ENCODE measurements at places on chromosomes 6 and 20. TPM values are rescaled to one million over a fixed set of nuclear protein-coding genes. Genes with fewer than 3 reads are reported as not detected.
A peak's percentile ranks its signal among the peaks of the same experiment; 100 is the strongest.

The PCMTD2 gene
- 53.8 TPM for total RNA-seq

DNA sequence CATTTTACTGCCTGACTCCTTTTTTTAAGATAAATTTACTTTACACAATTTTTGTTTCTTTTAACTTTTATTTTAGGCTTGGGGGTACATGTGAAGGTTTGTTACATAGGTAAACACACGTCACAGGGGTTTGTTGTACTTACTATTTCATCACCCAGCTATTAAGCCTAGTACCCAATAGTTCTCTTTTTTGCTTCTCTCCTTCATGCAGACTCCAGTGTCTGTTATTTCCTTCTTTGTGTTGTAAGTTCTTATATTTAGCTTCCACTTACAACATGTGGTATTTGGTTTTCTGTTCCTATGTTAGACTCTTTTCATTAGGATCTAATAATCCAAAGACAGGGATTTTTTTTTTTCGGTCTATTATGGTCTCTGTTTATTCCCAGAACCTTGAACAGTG is 83.5 kb upstream of the CCN6 start:
- no peak for DNase-seq
- H3K4me1 ChIP-seq, result no peaks in the 10 kb centered on the region
- H3K4me3 ChIP-seq, result no peak overlapping the region
- H3K27ac ChIP-seq, result no peak overlapping the region
- H3K36me3 ChIP-seq, result no peaks in the 10 kb centered on the region

GRCh38 chr6:8191629-8192028 is 89.3 kb upstream of the EEF1E1 start:
- H3K27me3 ChIP-seq, result no peaks in the 10 kb centered on the region
- no peaks in the 10 kb centered on the region for H3K36me3 ChIP-seq
- DNase-seq, result no peak
- H3K27ac ChIP-seq, result no peak overlapping the region
- H3K4me3 ChIP-seq, result no peak overlapping the region
- H3K4me1 ChIP-seq, result no peaks in the 10 kb centered on the region

DNA sequence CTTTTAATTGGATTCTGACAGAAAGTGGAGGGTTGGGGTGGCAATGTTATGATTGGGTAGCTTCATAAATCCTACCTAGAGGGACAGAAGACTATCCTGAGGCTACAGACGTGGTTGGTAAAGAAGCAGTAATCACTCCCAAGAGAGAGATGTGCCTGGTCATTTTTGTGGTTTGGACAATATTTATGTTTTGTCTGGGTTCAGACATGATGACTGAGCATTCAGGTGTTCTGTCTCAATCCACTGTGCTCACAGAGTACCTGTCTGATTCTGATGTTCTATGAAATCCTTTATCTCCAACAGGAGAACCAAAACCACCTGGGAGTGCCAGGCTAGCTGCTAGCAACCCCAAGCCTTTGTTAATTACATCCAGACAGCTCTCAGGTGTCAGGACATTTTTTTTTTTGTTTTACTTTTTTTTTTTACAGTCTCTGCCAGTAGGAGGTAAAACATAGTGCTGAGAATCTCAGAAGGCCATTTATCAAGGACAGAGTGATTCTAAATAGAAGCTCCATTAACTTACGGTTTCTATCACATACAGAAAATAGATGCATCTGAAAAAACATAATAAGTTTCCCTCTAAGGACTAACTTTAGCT is 1.6 kb upstream of the HLA-DQA1 start:
- H3K4me1 ChIP-seq, result no peaks in the 10 kb centered on the region
- H3K4me3 ChIP-seq, result no peak overlapping the region
- H3K27me3 ChIP-seq, result no peaks in the 10 kb centered on the region
- DNase-seq, result no peak

- no peaks in the 10 kb centered on the region for H3K36me3 ChIP-seq
- H3K27me3 ChIP-seq, result no peaks in the 10 kb centered on the region
- H3K4me1 ChIP-seq, result no peaks in the 10 kb centered on the region
- no peak overlapping the region for H3K27ac ChIP-seq
- peak; percentile 10 for DNase-seq
- H3K4me3 ChIP-seq, result no peak overlapping the region
Measured at GRCh38 chr6:162345051-162345511, 382.5 kb downstream of the PRKN start.

DNA sequence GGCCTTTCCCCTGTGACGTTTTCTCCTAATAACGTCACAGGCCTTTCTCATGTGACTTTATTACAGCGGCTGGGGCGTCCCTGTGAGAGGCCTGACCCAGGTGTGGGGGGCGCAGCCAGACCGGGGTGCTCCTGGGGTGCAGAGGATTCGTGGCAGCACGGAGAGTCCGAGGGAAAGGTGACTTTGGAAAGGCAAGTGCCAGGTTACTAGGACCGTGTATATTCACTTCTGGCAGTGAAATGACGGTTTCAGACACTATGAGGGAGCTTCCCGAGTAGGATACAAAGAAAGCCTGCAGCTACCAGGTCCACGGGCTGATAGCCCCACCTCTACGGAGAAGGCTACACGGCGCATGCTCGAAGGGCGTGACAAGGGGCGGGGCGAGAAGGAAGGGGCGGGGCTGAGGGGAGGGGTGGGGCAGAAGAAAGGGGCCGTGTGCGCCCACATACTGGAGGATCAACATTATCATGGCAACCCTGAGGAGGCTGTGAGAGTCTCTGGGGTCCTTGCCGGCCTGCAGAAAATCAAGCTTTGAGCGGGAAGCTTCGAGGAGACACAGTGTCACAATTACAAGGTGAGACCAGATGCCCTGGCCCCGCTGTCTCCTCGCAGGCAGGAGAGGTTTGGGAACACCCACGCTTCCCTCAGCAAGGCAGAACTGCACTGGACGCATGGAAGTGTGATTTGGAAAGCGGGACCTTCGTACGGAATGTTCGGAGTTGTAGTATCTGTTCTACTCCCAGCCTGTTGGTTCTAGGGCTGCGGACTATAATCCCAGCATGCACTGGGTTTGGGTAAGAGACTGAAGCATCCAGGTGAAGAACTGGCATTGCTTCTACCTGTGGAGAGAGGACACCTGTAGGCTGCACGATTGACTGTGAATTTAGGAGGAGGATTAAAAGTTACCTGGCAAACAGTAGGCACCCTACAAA is 54.4 kb upstream of the ZNF337 start:
- H3K27ac ChIP-seq, result no peak overlapping the region
- no peaks in the 10 kb centered on the region for H3K4me1 ChIP-seq
- DNase-seq, result peak; percentile 83
- peak overlapping the region; percentile 63 for H3K4me3 ChIP-seq
